ENCODE measurements at places on chromosomes 4 and X.

DNA sequence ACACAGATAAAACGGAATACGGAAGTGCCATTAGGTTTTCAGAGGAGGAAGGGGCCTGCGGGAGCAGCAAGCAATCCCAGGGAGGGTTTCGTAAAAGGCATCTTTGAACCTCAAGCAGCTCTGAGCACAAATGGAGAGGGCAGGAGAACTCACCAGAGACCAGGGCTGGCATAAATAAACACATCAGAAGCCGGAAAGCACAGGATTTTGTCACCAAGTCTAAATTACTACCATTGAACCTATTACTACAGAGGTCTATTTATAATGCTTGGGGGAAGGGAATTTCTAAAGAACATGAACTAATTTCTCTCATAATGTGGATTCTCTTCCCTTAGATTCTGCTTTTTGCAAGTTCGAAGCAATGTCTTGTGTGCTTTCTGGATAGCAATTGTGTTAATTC, 39.6 kb upstream of the MBTPS2 start:
- no peak for DNase-seq

DNA sequence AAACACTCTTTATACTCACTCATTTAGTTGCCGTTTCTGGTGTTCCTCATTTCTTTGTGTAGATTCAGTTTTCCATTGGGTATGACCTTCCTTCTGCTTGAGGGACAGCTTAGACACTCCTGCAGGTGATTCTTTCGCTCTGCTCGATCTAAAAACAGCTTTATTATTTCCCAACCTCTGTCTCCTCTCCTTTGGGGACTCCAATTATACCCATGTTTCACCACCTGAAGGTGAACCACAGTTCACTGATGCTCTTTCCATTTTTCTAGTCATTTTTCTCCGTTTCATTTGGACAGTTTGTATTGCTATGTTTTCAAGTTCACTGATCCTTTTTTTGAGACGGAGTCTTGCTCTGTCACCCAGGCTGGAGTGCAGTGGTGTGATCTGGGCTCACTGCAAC, 4.6 kb upstream of the FGFRL1 start:
- no peak for DNase-seq

GRCh38 chr4:144739511-144740033, 93.6 kb downstream of the HHIP start:
- no peak for DNase-seq

GRCh38 chr4:88097301-88097700, 61.1 kb downstream of the ABCG2 start:
- DNase-seq = no peak

GRCh38 chr4:32226204-32226603, 1506.0 kb downstream of the PCDH7 start:
- DNase-seq = no peak

DNA sequence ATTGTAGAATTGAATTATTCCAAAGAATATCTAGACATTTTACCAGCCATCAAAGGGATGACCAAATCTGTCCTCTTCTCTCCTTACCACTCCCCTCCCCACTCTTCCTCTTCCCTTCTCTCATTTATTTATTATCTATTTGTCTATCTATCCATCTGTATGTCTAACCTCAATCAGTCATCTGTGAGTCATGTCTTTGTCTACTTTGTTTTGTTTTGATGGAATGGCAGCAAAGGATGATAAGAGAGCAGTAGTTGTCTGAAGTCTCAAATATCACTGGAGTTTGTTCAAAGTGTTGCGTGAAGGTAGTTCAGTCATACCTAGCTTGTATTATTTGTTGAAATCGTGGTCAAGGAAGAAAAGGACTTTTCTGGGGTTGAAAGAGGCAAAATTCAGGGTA, 34.7 kb upstream of the PGRMC2 start:
- peak; percentile 41 for DNase-seq

DNA sequence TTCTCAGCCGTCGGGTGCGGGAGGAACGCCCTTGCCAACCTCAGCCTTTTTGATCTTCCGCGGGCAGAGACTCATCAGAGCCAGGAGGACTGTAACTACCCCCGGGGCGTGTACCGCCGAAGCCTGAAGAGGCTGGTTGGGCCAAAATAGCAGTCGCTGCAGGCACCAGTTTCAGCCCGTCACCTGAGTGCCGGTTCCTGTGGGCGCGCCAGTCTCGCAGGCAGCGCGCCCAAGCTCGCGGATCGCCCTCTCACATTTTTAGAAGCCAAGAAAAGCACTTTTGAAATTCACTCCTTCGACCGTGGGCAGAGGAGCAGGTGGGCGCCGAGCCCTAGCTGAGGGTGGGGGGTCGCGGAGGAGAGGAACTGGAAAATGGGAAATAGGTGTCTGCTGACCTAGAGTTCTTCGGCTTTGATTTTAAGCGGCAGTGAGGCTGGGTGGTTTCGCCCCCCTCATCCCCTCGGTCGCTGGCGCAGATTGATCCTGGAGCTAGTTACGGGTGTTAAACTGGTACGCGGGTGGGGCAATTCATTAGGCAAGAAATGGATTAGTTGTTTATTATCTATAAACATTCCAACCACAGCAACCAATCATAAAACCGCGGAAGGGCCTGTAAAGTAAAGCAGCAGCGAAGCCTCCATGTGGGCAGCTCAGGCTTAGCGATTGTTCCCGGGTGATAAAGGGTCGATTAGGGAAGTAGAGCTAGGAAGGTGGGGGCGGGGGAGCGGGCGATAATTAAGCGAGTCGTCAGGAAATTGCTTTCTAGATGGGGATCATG, 69.2 kb downstream of the FBXO8 start:
- DNase-seq = no peak

Measured in fibroblast of upper back skin (primary cell).